ENCODE measurements at places on chromosomes 16 and 17.

DNA sequence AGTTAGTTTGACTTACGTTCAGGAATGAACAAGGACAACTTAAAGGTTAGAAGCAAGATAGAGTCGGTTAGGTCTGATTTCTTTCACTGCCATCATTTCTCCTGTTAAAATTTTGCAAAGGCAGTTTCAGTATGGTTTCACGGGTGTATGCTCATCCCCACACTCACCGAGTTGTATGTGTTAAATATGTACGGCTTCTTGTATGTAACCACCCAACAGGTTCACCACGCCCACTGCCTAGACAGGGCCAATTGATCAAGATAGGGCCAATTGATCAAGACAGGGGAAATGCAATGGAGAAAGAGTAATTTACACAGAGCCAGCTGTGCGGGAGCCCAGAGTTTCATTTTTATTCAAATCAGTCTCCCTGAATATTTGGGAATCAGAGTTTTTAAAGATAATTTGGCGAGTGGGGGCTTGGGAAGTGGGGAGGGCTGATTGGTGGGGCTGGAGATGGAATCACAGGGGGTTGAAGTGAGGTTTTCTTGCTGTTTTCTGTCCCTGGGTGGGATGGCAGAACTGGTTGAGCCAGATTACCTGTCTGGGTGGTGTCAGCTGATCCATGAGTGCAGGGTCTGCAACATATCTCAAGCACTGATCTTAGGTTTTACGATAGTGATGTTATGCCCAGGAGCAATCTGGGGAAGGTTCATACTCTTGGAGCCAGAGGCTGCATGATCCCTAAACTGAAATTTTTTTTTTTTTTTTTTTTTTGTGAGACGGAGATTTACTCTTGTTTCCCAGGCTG, 62.4 kb upstream of the PLCG2 start:
- DNase-seq: no peak

- peak; percentile 34 for DNase-seq
These were observed 801 bp downstream of the VPS35 start for GRCh38 chr16:46688101-46688653.

DNA sequence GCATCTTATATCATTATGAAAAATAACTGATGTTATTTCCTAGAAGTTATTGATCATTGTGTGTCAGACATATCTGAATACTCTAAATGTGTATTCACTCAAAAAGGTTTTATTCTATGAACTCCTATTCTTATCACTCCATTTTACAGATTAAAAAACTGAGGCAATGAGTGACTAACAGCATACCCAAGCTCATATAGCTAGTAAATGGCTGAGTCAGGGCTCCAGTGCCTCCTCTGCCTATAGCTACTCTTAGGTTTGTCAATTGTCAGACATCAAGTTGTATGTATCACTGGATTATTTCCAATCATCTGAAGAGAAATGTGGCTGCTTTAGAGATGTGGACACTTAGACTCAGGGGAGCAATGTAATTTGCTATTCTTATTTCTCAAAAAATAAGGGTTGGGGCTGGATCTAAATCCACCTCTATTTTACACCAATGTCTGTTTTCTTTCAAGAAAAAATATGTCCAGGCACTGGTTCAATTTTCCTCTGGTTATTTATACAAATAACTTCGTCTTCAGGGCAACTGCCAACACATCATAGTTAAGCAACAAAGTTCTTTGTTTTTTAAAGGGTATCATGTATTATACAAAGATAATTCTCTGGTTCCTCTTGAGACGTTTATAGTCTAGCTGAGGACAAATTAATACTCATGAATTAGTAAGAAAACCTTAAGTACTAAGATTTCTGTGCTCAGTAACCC, 328.9 kb upstream of the MAF start:
- no peak for DNase-seq

GRCh38 chr17:17151055-17151454, 55.1 kb downstream of the PLD6 start:
- no peak for DNase-seq

GRCh38 chr16:31461201-31461920, 2.1 kb downstream of the ARMC5 start:
- DNase-seq: no peak

GRCh38 chr16:85888405-85889331, 10.3 kb upstream of the IRF8 start:
- DNase-seq: peak; percentile 28

DNA sequence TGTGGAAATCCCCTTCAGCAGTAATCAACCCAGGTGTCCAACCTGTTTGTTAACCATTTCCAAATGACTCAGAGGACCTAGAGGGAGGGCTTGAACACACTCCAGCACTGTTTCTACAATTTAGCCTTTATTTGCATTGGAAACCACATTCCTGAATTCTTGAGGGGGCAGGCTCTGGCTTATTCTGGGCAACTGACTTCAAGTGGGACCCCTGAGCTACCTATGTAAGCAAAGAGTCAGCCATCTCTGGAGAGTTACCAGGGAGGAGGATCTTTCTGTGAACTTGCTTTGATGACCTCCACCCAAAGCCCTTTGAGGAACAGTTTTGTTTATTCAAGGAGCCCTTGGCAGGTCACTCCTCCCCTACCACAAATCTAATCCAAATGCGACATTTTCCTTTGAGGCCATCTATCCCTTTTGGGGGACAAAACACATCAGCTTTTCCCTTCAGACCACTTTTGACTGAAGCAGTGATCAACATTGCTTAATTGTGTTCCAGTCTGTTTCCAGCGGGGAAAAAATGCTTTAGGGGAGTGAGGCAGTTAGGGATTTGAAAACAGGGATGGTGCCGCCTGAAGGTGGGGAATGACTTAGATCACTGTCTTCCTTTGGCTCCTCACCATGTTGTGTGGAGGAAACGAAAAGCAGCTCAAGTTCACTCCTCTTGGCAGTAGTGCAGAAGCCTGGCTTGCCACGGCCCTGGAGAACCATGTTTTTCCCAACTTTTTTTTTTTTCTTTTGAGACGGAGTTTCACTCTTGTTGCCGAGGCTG, 46.2 kb downstream of the TUBD1 start:
- peak; percentile 80 for DNase-seq

DNA sequence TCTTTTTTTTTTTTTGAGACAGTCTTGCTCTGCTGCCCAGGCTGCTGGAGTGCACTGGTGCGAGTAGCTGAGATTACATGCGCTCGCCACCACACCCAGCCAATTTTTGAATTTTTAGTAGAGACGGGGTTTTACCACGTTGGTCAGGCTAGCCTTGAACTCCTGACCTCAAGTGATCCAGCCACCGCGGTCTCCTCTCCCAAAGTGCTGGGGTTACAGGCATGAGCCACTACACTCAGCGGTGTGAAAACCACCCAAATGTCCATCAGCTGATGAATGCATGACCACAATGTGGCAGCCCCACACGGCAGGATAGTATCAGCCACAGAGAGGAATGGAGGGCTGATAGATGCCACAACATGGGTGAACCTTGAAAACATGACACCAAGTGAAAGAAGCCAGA, 2.1 kb downstream of the P2RX5 start:
- no peak for DNase-seq

DNA sequence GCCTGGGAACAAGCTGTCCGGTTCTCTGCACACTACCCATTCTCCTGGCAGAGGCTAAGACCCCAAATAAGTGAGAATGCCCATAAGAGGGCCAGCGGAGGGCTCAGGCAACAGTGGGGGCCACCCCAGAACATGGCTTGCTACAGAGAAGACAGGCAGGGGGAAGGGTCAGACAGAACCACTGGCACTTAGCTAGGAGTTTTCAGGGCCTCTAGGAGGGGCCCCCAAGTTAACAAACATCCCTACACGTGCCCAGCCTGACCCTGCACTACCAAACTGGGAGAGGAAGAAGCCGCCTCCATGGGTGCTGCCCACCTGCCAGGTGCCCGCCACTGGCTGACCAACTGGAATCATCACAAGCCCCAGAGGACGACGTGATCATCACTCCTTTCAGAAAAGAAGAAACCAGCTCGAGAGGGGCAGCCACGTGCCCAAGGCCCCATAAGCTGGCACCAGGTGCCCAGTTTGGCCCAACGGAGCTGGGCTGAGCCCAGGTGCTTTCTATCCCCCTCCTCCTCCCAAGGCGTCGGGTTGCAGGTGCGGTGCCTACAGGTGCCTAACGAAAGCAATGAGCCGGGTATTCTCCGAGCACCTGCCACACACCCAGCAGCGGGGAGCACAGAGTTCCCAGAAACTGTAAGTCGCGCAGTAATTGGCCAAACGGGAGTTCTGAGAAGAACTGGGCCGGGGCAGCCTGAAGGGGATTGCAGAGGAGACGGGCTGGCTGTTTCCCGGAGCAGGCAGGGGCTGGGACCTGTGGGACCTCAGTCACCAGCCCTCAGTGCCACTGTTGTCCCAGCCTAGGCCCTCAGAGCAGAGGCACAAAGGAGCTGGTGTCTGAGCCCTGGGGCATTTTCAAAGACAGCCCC, 13.2 kb downstream of the RPH3AL start:
- no peak for DNase-seq

- DNase-seq: no peak
These were observed 5.7 kb downstream of the SNX11 start for GRCh38 chr17:48113201-48113676.

DNA sequence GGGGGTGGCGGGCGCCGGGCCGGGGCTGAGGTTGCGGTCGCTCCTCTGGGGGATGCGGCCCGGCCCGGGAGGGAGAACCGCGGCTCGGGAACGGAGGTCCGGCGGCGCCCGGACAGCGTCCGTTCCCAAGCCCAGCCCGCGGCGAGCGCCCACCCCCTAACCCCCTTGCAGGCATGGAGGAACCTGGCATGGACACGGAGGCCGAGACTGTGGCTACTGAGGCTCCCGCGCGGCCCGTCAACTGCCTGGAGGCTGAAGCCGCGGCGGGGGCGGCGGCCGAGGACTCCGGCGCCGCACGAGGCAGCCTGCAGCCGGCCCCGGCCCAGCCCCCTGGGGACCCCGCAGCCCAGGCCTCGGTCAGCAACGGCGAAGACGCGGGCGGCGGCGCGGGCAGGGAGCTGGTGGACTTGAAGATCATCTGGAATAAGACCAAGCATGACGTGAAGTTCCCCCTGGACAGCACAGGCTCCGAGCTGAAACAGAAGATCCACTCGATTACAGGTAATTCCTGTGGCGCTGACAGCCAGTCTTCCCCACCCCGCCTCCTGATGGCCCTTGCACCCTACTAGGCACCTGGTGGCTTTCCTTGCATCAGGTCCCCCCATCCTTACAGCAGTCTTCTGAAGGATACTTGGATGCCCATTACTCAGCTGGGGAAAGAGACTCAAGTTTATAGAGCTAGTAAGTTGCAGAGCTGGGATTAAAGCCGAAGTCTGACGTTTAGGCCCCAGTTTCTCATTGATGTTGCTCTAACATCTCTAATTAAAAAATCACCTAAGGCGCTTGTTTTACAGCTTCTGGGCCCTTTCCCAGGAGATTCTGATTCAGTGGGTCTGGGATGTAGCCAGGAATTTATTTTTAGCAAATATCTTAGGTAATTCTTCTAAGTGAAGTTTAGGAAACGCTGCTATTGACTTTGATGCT, 514 bp downstream of the UBFD1 start:
- DNase-seq: peak; percentile 22

Measured in lung (tissue), 17 donors.